GM19239 (cell line): ENCODE measurements at places on chromosomes 12 and 14.

GRCh38 chr12:96822641-96823040, 84.4 kb upstream of the NEDD1 start:
- DNase-seq, result no peak

- DNase-seq, result no peak
Observed at GRCh38 chr14:101598159-101598558, 36.9 kb downstream of the DIO3 start.

GRCh38 chr14:67987606-67988005, 168.0 kb downstream of the RAD51B start:
- DNase-seq, result no peak

DNA sequence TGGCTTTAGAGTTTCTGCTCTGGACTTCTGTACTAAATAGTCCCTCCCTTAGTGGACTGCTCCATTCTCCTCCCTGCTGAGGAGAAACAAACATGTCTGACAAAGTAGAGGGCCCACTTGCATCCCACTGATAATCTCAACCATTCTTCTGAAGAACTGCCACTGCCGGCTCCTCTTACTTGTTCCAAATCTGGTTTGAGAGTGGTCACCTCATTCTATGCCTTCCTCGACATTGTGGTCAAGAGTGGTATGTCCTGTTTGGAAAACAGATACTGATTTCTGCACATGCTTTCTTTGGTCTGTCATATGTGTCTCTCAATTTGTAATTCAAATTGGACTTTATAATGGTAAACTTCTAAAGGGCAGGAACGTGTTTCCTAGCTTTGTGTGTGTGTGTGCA, 36.3 kb upstream of the PLEKHA5 start:
- DNase-seq, result no peak

- no peak for DNase-seq
Observed at GRCh38 chr14:68135566-68135965, 316.0 kb downstream of the RAD51B start.

DNA sequence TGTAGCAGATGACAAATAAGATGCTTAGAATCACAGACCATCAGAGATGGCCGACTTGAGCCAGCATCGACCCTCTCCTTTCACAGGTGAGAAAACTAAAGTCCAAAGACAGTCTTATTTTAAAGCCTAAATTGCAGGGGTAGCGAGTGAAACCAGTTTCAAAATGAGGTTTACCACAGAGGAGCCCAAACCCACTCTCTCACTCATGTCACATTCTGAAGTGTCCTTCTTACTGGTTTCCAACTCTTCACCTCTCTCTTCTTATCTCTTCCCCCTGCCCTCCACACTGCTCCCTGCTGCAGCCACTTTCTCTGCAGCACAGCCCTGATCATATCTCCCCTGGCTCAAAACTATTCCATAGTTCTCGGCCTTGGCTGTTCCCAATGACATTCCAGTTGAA, 57.0 kb upstream of the NID2 start:
- no peak for DNase-seq

DNA sequence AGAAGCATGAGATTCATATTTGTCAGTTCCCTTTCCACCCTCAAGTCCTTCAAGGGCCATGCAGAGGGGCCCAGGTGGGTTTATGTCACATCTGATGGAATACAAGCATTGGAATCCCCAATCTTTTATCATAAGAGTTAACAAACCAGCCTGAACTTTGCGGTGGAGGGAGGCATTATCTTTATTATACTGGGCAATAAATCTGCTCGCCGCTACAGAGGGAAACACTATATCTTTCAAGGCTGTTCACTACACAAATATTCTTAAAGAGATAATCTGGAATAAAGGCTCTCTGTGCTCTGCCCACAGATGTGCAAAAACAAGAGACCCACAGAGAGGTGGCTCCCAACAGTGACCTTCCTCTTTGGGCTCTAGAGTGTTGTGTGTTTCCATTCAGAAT, 153.6 kb upstream of the PLEKHA5 start:
- no peak for DNase-seq

- no peak for DNase-seq
Observed at GRCh38 chr12:94957006-94957405, 46.5 kb downstream of the NDUFA12 start.

DNA sequence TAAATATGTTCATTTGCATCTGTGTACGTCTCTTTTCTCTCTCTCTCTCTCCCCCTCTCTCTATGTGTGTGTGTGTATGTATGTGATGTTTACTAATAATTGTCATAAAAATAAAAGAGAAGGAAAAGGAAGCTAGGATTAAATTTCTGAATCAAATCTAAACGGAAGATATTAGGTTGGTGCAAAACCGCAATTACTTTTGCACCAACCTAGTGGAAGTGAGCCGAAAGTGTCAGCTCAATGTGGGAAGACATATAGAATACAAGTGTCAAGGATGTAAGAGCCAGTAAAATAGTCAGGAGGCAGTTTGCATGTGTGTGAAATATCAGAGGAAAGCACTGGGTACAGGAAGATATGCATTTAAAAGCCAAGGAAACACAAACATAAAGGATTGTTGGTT, 18.5 kb upstream of the OR4K17 start:
- no peak for DNase-seq

- no peak for DNase-seq
Observed at GRCh38 chr12:64061868-64062375, 160.2 kb downstream of the KICS2 start.

DNA sequence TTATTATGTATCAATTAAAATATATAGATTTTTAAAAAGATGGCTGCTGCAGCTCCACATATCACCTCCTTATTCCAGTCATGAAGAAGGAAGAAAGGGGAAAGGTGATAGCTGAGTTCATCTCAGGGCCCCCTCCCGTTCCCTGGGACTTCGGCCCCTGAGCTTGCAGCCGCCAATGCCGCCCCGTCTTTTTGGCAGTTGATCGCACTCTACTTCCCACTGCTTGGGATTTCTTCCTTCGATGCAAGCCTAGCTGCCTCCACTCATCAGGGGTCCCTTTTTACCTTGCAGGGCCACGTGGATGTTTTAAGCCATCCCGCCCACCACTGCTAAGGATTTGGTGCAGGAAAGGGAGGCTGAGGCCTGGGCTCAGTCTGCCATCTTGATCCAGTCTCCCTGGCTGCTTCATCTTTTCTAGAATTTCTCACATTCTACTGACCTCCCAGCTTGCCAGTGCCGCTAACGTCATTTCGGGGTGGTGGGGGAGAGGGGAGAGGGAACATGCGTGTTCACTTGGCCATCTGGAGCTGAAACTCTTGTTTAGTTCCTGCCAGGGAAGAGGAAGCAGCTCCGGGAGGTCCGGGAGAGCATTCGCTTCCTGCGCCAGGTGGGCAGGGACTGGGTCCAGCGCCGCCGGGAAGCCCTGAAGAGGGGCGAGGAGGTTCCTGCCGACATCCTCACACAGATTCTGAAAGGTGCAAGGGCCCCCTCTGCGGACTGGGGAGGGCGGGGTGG, 31.3 kb downstream of the CYP46A1 start:
- no peak for DNase-seq

- no peak for DNase-seq
Observed at GRCh38 chr12:101221301-101221700, 11.3 kb upstream of the SLC5A8 start.

DNA sequence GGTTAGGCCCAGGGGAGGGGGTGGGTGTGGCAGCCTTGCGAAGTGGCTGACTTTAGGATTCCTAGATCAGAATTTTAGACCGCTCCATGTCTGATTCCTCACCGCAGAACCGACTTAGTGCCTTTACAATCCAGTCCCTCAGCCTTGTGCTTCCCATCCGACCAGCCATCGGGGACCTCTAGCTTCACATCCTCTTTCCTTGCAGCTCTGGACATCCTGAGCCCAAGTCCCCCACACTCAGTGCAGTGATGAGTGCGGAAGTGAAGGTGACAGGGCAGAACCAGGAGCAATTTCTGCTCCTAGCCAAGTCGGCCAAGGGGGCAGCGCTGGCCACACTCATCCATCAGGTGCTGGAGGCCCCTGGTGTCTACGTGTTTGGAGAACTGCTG, 557 bp downstream of the COPS7A start:
- no peak for DNase-seq

GRCh38 chr14:103143506-103143905, 20.2 kb downstream of the TNFAIP2 start:
- no peak for DNase-seq

DNA sequence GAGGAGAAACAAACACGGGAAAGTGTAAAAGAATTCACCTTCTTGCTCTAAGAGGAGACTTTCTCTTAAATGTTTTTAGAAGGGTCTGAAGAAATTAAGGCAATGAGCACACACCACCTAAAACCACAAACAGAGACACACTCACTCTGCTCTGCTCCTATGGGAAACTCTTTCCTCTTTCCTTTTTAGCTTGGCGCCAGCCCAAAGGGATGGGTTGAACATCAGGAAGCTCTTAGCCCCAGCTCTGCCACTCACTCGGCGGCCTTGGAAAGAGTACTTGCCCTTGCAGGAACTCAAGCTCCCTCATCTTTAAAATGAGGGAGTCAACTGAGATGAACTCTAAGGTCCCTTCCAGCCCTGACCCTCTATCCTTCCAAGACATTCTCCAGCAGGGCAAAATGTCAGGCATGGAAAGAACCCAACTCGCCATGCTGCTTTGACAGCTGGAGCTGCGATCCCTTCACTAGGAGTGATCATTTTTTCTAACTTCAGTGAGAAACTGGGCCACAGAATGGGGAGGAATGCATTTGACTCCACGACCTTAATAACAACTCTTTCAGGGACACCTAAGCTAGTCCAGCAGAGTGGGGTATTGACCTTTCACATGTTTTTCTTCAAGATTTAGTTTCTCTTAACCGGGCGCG, 980 bp upstream of the RNASE8 start:
- DNase-seq, result no peak

- DNase-seq, result no peak
Observed at GRCh38 chr14:64502887-64503433, 678 bp downstream of the ZBTB25 start.

DNA sequence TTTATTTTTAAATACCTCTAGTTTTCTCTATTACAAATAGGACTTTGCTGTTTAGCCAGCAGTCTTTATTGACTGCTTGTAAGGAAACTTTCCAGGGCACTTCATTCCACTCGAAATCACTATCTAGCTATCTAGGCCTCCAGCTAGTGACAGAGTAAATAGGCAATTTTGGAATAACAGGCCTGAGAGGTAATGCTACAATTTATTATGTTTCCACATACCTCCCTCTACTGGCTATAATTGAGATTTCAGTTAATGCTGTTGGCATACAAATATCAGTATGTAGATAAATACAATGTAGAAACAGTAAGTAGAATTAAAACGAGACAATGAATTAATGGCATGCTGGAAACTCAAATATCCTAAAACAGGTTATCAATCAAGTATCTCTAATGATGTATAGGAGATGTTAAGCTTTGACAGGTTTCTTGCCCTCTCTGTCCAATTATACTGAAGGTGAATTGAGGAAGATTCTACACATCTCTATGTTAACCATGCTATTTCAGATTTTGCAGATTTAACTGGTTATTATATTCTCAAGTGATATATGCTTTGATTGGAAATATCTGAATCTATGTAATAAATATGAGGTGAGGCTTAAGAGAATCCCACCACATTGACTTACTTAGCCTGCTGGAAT, 7.2 kb downstream of the DTD2 start:
- no peak for DNase-seq

DNA sequence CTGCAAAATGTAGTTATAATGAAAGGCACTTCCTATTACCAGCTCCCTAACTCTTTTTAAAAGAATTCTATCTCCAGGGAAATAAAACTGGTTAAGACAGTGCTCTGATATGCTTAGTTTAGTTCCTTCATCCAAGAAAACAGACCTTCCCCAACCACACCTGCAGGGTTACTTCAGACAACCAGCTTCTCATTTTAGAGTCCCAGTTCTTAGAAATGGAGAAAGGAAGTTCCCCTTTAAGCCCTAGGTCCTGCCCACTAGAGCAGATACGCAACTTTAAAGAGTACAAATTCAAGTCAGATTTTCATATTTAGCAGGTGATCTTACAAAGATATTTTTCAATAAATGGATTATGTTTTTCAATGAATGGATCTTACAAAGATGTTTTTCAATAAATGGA, 4.4 kb upstream of the WSB2 start:
- DNase-seq, result no peak

DNA sequence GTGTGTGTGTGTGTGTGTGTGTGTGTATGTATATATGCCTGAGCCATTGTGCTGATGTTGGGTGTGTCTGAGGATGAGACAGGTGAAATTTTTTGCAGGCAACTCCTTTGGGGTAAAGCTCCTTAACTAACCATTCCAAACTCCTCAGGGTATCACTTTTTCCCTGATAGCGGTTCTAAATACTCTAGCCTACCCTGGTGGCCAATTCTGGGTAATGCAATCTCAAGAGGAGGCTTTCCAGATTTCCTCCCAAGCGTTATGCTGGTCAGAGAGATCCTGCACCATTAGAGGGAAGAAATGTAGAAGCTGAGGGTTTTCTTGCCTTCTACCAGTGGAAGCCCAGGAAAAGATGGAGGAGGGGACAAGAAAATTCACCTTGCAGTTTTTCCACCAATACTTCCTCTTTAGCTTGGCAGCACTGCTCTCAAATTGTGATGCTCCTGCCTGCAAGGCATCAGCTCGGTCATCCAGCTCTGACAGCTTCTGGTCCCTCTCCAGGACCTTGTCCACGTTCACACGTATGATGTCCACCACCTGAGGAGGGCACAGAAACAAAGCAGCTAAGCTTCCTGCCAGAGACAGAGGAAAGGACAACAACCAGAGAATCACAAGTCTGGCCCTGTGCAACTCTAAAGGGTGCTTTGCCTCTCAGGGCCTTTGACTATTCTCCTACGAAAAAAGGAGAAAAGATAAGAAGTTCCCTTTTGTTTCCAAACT, 4.9 kb downstream of the VAMP1 start:
- DNase-seq, result no peak

- no peak for DNase-seq
Observed at GRCh38 chr12:39610436-39611025, 9.1 kb downstream of the ABCD2 start.

GRCh38 chr14:38279572-38279971, 23.7 kb upstream of the CLEC14A start:
- DNase-seq, result no peak

GRCh38 chr12:3544296-3544965, 53.4 kb downstream of the PRMT8 start:
- DNase-seq, result no peak

- DNase-seq, result no peak
Observed at GRCh38 chr14:32200368-32201192, 1.3 kb upstream of the RNU6-7 start.

GRCh38 chr12:116545936-116546335, 13.2 kb upstream of the MAP1LC3B2 start:
- no peak for DNase-seq

DNA sequence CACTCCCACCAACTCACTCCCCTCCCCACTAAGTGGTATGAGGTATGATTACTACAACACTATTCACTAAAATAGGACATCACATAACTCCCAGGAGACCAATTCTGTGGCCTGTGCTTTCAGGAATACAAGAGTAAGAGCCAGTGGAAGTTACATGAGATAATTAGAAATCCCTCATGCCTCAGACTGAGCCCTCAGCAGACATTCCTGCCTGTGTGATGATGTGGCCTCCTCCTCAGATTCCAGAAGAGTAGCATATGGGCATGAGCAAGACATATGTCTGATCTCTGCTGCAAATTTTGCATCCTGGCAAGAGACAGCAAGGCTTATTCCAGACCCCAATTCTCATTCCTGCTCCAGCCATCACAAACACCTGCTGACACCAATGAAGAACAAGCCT, 46.0 kb upstream of the BMP4 start:
- DNase-seq, result no peak

GRCh38 chr12:1093166-1093751, 102.2 kb downstream of the ERC1 start:
- peak; percentile 14 for DNase-seq

GRCh38 chr14:71855399-71856036, 76.7 kb upstream of the RGS6 start:
- DNase-seq, result peak; percentile 43

- DNase-seq, result no peak
Observed at GRCh38 chr14:61841145-61841544, 78.9 kb downstream of the SNAPC1 start.

GRCh38 chr12:71888521-71888920, 49.0 kb downstream of the TBC1D15 start:
- no peak for DNase-seq
